Lung (tissue), 17 donors: ENCODE measurements at places on chromosomes 7 and 10.

DNA sequence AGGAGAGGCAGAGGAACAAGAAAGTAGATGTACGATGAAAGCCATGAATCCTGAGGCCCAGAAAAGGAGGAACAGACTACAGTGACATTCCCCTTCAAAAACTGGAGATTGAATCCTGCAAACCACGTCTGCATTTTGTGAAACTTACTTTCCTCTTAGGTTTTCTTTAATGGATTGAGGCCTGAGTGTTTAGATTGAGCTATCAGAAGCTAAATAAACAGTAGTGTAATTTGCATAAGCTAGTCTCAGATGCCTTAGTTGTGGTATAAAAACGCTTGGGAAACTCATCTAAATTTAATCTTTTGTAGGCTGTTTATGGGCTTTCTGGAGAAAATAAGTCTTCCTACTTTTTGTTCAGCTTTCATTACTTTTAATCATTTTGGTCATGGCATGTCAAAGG is 94.8 kb upstream of the HDAC9 start:
- DNase-seq = no peak

DNA sequence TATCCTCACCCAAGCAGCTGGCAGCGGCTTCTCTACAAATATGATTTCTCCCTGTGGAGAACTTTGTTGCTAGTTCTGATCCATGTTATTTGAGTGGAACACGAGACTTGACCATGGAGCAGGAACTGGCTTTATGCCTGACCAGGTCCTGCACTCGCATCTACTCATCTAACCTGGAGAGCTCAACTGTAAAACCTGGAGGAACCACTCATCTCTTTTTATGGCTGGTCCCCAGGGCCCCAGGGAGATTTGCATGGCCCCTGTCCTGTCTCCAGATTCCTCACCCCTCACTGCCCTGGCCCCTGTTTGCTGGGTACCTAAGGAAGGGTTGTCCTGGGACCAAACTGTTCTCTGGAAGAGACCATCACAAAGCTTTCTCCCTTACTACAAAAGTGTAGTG is 16.0 kb downstream of the TCAF1 start:
- no peak for DNase-seq

DNA sequence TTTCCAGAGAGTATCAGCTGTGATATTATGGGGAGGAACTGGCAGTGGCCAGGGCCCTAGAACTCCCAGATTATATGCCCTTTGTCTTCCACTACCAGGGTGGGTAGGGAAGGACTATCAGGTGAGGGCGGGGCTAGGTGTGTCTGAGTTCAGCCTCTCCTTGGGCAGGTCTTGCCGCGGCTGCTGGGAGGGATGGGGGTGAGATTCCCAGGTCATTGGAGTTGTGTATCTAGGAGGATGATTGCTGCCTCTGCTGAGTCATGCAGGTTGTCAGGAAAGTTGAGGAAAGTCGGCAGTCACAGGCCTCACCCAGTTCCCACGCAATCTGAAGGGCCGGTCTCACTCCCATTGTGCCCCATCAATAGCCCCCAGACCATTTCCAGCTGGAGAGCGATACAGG is 185.2 kb downstream of the DKK1 start:
- no peak for DNase-seq

DNA sequence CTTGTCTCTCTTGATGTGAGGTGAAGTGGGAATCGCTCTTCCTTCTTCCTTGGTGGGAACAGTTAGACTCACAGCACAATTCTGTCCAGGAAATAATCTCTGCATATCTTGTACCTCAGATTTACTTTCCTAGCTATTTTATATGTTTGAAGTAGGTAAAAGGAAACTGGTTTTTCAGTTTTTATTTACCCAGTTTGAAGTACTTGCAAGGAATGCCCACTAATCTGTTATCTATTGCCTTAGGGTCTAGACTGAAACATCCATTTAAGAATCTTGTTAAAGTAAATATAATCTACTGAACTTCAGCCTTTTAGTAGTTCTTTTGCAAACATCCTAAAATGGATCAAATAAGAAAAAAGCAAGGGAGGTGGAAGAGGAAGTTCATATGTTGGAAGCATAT is 229.8 kb downstream of the KCND2 start:
- DNase-seq = no peak

- DNase-seq = peak; percentile 91
Observed at GRCh38 chr10:104331208-104331838, 6.9 kb downstream of the ITPRIP start.

GRCh38 chr7:90843472-90843871 is 247.4 kb downstream of the CDK14 start:
- DNase-seq = no peak

DNA sequence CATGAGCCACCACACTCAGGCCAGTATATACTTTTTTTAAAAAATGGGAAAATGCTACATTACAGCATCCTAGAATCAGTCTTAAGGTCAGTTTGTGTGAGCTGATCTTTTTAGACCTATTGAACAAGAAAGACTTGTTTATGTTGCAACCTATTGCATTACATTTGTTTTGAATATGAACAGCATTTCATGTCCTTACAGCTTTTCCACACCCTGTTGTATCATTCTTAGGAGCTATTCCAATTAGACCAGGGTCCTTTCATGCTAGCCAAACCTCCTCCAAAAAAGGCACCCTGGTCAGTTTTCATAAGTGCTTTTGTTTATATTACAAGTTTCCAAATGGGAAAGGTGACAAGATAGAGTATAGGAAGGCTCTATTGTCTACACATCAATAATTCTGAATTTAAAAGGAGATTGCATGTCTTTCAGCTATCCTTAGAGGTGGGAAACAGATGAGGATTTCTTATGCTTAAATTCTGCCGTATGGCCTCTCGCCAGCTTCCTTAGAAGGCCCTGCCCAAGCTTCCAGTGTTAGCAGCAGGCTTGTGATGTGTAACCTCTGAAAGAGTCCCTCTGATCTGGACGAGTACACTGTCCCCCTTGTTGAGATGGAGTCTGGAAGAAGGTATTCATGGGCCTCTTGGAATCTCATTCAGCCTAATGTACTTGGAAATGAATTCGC is 171.9 kb downstream of the OTUD1 start:
- no peak for DNase-seq

- no peak for DNase-seq
Observed at GRCh38 chr7:89695241-89695640, 459.0 kb upstream of the STEAP1 start.

GRCh38 chr7:66837007-66837406 is 84.0 kb upstream of the TMEM248 start:
- DNase-seq = peak; percentile 3
